ENCODE measurements at places on chromosomes 2 and 18.

DNA sequence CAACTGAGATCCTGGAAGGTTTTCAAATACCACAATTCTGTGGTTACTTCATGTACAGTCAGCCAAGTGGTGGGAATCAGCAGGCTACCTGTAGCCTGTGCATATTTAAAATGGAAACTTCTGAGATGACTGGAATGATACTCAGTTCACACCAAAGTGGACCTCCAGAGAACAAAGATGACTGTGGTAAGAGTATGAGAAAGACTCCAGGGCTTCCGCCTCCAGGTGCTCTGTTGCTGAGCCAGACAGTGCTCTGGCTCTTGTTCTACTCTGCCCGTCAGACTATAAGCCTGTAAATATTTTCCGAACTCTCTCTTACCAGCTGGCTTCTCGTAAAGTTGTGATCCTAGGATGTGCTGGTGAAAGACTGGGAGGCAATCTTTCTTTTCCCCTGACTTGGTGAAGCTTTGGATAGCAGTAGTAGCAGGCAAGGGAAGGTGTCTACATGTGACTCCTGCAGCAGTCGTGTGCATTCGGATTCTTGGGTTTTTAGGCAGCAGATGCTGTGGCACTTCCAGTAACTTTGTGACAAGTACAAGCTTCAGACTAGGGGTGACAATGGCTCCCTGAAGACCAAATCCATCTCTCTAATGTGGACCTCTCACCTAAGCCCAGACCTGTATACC is 23.1 kb downstream of the ST3GAL5 start:
- DNase-seq = no peak

GRCh38 chr2:159939946-159940345 is 122.5 kb downstream of the PLA2R1 start:
- no peak for DNase-seq

- no peak for DNase-seq
Measured at GRCh38 chr2:120489023-120489422, 143.1 kb downstream of the INHBB start.

- no peak for DNase-seq
Measured at GRCh38 chr2:57434972-57435371, 611.6 kb upstream of the VRK2 start.

DNA sequence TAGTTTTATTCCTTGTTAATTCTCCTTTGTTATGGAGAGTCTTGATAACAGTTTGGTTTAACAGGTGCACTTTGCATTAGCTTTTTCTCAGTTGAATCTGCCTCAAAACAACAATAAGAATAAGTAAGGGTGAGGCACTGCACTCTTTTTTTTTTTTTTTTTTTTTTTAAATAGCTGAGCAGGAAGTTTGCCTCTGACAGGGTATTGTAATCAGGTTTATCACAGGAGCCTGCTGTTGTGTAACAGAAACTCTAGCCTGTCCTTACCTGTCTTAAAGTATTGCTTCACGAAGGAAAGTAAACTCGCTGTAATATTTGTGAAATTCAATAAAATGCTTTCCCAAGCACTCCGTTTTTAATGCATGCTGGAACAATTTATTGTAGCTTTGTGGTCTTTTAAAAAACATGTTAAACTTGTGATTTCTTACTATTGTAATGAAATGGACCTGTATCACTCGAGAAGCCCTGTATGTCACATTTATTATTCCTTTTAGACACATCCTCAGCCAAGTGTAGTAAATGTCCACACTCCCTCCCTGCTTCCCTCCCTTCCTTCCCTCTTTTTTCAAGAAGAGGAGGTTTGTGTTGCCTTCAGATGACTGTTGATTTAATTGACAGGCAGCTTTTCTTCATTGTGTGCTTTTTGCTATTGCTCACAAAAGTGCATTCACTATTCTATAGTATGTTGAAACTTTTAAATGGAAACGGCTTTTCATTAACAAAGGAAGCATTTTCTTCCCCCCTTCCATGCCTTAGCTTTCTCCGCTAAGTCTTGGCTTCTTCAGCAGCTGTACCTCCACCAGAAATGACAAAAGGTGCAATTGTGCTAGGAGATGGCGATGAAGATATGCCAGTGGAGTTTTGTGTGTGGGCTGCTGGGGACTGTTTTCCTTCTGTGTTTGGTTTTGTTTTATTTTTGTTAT is 52.7 kb downstream of the TAF1B start:
- DNase-seq = no peak

DNA sequence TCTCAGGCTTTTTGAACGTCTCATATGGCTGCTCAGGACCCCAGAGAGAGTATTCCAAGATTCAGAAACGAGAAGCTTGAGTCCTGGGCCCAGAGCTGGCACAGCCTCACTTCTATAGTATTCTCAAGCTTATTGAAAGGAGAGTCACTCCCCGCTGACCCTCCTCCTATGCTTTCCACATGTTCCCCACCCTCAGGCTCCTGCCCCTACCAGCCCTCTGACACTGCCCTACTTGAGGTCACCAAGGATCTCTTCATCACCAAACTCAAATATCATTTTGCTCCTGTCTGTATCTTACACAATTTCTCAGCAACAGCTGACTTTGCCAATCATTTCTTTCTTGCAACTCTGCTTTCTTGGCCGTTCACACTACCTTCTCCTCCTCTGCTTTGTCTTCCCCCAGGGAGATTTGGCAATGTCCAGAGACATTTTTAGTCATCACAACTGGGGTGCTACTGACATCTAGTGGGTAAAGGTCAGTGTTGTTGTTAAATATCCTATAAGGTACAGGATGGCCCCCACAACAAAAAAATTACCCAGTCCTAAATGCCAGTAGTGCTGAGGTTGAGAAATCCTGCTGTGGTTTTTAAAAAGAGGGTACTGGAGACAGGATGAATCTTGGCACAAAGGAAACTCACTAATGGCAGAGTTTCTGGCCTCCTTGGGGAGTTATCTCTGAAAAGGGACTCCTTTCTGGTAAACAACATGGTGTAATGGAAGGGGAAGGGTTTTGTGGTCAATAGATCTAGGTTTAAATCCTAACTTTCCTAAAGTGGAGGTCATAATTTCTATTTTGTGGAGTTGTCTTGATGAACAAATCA is 26.9 kb upstream of the INSIG2 start:
- no peak for DNase-seq

DNA sequence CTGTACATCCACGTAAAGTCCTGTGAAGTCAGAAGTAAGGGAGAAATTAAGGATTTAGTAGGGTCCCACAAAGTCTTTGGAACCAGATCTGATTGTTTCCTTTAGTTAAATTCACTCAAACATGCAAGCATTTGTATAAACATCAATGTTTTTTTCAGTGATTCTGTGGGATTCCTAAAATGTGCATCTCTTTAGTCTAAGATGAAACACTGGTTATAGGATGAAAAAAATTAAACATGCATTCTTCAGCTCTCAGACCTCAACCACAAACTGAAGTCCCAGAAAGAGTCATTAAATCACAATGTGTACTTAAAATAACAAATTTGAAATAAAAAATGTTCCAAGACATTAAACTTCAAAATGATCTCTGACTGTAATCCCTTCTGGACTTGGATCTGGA is 76.5 kb upstream of the APCDD1 start:
- DNase-seq = no peak

GRCh38 chr2:8134473-8134932 is 547.4 kb upstream of the ID2 start:
- DNase-seq = no peak

DNA sequence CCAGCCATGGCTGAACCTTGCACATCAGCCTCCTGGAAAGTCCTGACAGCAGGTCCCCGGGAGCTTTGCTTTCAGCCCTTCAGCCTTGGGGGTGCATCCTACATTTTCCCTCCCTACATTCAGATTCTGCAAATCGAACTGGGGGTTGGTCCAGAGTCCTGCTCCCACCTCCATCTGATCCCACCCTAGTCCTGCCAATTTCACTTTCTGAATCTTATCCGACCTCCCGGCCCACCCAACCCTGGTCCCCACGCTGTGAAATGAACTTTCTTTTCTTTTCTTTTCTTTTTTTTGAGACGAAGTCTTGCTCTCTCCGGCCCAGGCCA is 47.8 kb upstream of the ODC1 start:
- no peak for DNase-seq

DNA sequence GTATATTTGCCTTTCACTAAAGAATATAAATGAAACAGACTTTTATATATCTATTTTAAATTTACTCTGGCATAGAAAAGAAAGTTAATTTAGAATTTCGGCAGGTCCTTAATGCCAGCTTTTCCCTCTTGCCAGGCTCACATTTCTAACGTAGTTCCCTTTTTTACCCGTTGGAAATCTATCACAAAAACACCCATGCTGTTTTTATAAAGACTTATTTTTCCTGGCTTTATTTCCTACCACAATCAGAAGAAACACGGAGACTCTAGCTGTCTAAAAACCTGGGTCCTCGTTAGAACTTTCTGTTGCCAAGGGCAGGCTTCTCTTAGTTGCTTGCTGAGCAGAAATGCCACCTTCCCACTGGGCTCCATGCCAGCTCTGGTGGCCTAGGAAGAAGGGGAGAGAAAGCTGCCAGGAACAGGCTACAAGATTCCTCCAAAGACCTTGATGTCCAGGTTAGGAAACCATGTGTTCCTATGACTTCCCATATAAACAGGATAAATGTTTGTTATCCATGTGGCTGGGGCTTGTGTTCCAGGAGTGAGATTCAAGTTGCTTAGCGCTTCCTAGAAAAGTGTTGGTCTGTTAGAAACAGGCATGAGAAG is 17.8 kb upstream of the TMEM18 start:
- no peak for DNase-seq

DNA sequence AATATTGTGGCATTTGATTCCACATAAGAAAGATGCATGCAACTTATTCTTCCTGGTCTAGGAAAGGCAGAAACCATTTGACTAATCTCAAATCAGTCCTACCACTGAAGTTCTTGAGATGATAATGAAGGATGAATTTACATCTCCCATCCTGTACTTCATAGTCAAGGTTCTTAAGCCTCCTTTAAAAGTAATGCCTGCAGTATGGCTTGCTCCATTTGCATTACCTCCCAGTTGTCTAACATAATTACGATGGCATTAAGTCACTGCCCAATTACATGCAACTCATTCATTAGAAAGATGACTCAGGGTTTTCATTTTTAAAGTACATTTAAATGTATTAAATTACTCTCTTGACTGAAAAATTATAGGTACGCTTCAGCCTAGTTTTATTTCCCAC is 32.2 kb downstream of the THADA start:
- no peak for DNase-seq

DNA sequence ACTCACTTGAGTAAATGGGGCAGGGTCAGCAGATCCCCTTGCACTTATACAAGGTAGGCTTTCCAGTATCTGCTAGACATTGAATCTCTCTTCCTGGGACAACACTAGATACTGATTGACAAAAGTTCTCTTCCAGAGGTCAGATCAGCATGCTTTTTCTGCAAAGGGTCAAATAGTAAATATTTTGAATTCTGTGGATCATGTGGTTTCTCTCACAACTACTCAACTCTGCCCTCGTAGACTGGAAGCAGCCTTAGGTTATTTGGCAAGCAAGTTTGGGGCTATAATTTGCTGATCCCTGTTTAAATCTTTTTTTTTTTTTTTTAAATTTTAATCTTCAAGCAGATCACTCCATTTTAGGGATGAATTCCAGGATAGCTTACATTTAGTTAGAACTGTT is 17.4 kb upstream of the NABP1 start:
- DNase-seq = no peak

DNA sequence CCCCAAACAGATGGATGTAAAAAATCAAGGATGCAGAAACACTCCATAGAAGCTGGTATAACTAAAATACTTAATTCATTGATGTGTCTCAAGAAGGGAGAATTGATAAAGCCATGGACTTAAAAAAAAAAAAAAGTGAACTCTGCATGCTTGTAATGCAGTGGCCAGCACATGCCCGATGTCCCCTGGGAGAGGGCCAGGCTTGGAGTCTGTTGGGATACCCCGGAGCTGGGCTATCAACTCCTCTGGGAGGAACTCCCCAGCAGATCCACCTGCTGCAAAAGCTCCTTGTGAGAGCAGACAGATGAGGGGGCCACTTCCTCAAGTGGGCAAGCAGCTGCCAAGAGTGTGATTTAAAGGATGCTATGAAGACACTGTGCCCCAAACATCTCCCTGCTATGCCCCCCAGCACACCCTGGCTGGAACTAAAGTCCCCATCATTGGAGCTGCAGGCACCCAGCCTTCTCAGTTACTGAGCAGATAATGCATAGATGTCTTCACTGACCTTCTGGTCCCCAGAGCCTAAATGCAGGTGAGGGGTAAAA is 311.5 kb upstream of the ID2 start:
- DNase-seq = no peak

- no peak for DNase-seq
Measured at GRCh38 chr2:160249876-160250275, 49.8 kb upstream of the ITGB6 start.

DNA sequence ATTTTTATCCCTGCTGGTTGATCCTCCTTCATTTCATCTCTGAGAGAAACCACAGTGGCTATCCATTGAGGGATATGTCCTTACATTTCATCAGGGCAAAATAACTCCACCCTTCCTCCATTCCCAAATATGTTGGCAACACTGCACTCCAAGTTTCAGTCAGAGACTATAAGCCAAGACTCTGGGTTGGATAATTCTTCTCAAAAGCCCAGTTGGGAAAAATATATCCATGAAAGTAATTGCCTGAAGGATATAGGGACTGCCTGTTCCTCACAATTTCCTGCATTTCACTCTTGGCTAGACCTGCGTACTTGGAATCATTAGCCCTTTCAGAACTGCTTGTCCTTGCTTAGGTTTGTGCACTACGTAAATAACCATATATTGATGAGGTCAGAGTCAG is 27.9 kb upstream of the EPB41L3 start:
- DNase-seq = no peak

- DNase-seq = no peak
Measured at GRCh38 chr2:155060896-155061295, 362.4 kb downstream of the KCNJ3 start.

DNA sequence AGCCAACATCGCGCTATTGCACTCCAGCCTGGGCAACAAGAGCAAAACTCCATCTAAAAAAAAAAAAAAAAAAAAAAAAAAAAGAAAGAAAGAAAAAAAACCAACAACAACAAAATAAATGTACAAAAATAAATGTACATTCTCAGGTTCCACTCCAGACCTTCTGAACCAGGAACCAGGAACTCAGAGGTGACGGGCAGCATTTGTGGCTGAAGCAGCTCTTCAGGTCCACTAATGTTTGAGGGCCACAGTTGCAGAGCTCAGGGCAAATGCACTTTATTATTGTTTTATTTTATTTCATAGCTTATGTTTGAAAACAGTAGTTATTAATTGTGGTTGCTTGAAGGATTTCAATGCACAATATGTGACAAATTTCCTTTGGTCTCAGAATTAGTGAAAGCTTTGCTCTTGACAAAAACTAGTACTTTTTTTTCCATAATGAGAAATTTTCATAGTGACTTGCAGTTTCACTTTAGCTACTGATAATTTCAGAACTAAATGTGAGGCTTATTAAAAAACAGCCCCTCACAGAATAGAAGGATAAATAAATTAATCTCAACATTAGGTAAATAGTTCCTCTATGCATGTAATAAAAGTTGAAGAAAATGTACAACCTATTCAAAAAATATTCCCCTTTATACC is 378.4 kb upstream of the SPHKAP start:
- DNase-seq = no peak

- no peak for DNase-seq
Measured at GRCh38 chr18:36636237-36636817, 192.5 kb downstream of the TPGS2 start.
